Left hindlimb (tissue), 1 donor: ENCODE measurements at places on chromosomes 11 and 22.

DNA sequence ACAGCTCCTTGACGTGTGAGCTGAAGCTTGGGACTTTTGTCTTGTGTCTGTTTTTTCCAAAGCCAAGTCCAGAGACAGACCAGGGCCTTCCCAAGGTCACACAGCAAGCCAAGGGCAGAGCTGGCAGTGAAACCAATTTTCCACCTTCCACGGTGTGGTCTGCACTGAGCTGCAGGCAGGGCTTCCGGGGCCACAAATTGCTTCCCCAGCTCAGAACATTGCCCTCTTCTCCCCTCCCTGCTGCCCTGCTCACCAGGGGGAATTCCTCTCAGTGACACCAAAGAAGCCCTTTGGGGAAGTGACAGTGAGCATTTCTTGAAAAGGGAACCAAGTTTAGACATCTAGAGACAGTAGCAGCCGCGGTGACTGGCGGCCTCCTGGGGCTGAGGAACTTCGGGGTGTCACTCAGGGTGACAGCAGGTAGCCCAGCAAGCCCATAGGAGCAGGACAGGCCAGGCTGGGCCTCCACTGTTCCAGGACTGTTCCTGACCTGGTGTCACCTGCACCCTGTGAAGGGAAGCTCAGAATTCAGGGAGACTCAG lies 9.2 kb downstream of the FXYD2 start:
- no peak for DNase-seq

GRCh38 chr11:61111786-61112517 lies 9.7 kb downstream of the CD5 start:
- no peak for DNase-seq

DNA sequence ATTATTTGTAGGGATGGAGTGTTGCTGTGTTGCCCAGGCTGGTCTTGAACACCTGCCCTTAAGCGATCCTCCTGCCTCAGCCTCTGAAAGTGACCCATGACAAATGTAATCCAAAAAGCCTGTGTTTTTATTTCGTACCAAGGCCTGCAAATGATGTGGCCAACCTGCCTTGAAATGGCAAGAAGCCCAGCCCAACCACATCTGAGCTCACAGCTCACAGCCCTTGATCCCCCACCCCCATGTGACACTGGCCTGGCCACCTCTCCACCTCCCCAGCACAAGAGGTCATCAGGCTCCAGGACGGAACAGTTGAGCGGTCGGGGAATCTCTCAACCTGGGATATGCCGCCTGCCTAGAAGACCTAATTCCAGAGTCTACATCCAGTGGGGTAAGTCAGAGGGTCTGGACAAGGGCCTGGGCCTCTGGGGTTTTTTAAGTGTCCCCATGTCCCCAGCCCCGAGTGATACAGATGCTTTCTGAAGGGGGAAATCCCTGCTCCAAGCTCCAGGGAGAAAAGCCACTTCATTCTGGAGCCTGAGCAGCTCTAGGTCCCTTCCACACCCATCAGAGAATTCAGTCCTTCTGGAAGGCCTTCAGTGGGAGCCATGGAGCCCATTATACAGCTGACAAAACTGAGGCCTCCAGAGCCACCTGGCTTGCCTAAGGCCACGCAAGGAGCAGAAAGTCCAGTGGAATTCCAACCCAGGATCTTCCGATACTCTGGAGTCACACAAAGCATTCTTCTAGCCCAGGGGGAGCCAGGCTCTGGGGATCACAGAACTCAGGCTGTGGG lies 70.7 kb downstream of the MN1 start:
- DNase-seq: no peak

- no peak for DNase-seq
Measured at GRCh38 chr22:46843821-46844255, 81.4 kb downstream of the TBC1D22A start.

- DNase-seq: no peak
Measured at GRCh38 chr11:123434911-123435310, 4.8 kb downstream of the GRAMD1B start.

DNA sequence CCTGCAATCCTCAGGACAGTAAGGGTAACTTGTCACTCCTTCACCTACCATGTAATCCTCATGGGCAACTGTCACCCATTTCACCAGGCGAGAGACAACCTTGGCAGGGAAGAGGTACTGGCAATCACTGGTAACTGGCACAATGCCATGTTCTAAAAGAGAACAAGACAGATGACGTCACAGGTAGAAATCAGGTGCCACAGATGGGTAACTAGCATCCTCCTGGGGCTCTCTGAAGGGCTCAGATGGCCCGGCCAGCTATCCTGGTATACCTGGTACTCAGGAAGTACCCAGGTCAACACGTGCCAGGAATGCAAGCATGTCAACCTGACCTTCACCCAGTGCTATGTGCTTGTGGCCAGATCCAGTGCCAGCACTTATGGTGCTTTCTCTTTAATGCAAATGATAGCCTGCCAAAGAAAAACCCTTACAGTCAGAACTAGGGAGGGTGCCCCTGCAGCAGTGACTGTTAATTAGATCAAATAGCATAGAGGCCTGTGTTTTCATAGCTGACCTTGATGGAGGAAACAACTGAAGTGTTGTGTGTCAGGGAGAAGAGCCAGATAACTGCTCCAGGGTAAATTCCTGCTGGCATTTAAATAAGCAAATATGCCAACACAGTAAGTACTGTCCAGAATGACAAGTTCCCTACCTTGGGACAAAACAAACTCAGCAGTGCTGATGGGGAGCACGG lies 36.2 kb downstream of the THOC5 start:
- no peak for DNase-seq

DNA sequence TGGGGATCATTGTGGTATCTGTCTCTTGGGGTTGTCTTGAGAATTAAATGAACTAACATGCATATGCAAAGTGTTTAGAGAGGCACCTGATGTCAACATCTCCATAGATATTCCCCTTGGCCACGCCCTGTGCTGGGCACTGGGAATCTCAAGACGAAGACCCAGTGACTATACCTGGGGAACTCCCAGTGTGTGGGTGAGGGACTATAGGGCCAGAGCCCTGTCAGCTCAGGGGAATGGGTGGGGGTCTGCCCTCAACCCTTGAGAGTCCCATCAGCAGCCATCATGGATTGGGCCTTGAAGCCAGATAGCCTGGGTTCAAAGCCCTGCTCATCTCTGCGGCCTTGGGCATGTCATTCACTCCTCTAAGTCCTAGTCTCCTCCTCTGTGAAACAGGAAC lies 21.6 kb upstream of the LMO1 start:
- DNase-seq: no peak

DNA sequence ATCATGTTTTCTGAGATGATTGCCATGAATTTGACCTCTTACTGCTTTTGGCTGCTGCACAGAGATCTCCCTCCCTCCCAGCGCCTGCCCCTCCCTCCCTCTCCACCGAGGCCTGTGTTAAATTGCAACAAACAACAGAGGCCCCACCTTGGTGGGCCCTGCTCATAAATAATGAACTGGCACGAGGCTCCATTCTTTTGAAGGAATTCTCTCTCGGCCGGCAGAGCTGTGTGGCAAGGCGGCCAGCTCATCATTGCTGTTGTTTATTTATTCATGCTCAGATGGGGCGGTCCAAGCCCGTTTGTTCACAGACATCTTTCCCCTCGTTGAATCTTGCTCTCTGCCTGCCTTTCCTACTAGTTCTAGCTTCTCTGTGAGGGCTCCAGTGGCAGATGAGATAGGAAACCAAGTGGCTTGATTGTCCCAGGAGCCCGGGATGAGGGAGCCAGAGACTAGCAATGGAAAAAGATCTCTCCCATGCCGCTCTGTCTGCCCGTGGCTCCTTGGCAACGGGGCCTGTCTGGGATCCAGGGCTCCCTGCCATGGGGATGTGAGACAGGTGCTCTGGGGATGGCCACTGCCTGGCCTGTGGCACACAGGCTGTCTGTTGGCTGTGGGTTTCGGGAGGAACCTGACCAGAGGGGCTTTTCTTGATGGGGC lies 192.6 kb downstream of the DSCAML1 start:
- DNase-seq: no peak
